ENCODE measurements at places on chromosomes 5 and 9. TPM values are rescaled to one million over a fixed set of nuclear protein-coding genes. Genes with fewer than 3 reads are reported as not detected.

The CCDC171 gene
- polyA plus RNA-seq = 0.54 TPM

The IL9 gene
- polyA plus RNA-seq = not detected

The SLIT3 gene
- 80.0 TPM for polyA plus RNA-seq

The ADCY2 gene
- polyA plus RNA-seq = not detected

- DNase-seq = no peak
These were observed 419.9 kb downstream of the PDE4D start for GRCh38 chr5:59473611-59474010.

- DNase-seq = no peak
These were observed 165.6 kb upstream of the MPDZ start for GRCh38 chr9:13445103-13445500.

GRCh38 chr5:6633469-6634245 lies 417 bp downstream of the SRD5A1 start:
- peak; percentile 70 for DNase-seq

- DNase-seq = no peak
These were observed 5.4 kb downstream of the CCNI2 start for GRCh38 chr5:132752581-132753125.

DNA sequence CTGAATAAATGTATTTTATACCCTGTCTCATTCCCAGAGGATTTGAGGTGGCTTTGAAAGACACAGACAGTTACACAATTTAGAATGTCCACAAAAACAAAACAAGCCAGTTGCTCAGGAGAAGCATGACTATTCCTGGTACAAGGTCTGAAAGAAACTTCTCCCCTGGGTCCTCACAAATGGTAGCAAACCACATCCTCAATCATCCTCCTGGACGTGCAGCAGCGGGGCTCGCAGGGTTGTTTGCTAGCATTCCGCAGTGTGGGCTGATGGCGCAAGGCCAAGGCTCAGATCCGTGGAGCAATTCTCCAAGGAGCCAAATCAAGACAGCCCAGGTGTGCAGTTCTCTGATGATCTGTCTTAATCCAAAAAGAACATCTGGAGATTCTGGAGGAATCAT lies 210.3 kb downstream of the ACTL7B start:
- DNase-seq = no peak

DNA sequence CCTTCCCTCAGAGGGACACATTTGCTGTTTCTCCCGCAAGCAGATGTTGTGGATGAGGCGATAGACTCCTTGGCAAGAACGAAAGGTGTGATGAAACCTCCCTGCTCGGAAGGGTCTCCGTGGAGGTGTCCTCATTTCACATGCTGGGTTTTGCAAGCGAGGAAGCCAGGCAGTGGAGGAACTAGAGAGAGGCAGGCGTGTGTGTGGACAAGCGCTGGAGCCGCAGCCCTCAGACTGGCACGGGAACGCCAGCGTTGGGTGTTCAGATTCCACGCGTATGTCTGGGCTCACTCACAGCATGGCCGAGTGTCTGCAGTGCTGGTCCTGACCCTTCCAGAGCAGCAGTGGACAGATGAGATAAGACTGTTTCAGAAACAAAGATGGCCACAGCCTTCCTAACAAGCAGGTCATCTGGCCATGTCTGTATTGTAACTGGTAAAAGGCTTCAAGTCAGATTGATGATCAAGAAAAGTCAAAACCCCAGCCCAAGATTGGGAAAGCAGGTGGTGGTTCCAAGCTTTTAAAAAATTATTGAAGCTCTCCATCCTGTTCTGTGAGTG lies 35.0 kb upstream of the NCS1 start:
- no peak for DNase-seq

- no peak for DNase-seq
These were observed 271.4 kb downstream of the ENC1 start for GRCh38 chr5:74369173-74369572.

GRCh38 chr5:150661821-150662596 lies 958 bp downstream of the MYOZ3 start:
- DNase-seq = no peak

DNA sequence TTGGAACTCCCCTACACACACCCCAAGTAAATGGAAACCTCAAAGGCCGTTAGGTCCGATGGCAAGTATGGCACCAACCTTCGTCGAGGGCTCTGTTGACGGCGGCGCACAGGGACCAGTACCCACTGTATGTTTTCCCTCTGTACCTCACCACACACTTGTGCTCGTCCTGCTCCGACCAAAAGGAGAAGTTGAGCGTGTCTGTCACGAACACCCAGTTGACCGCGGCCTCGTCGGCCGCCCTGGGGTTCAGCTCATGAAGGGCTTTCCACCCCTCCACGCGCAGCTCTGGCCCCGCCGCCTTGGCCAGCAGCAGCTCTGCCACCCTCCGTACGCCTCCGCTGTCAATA lies 24.0 kb downstream of the HNRNPK start:
- DNase-seq = peak; percentile 68

DNA sequence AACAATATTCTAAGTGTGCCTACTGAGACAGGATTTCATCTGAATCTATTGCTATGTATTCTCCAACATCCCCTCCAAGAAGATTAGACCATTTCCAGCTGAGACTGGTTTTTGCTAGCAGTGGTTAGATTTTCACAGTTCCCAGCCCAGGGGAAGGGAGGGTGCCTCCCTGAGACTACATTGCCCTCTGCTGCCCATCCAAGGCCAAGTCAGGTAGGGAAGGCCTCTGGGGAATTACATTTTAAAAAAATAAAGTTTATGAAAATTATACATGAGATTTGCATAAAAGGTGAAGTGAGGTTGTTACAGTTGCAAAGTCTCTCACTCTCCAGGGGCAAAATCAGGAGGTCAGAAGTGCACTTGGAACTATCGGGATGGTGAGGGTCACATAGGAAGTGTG lies 28.0 kb upstream of the SYK start:
- DNase-seq = peak; percentile 47

DNA sequence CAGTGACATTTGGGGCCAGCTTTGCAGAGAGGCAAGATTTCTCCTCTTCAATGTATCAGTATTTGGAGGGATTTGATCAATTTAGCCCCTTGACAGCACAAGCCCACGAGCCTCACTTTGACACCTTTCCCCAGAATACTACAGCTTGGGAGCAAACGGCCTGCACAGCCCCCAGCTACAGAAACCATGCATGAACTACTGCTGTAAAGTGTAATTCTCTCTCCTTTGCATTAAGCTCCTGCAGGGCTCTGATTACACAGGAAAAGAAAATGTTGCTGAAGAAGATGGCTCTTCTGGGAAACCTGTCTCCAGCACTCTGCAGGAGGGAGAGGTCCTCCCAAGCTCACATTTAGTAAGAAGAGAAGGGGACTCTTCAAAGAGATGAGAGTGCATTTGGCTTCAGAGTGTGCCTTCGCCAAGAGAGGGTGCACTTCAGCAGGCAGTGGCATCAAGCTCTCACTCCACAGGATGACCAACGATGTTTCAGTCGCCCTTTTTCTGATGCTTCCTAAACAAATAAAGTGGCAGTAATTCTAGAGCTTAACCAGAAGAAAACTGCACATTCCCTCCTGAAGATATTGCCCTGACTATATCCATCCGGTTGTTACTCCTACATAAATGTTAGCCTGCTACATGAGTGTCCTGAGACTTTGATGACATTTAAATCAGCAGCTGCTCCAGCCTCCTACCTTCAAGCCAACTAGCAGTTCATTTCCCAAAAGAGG lies 272.2 kb downstream of the AUH start:
- DNase-seq = no peak

DNA sequence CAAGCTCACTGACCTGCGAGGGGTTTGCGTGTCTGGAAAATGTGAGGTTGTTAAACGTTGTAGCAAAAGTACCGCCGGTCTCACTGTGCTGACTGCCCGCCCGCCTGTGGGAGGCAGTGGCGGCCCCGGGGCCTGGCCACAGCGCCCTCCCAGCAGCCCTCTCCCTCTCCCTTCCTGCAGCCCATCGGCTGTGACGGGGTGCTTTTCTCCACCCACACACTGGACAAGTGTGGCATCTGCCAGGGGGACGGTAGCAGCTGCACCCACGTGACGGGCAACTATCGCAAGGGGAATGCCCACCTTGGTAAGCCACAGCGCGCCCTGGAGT lies 6.2 kb downstream of the ADAMTSL2 start:
- DNase-seq = no peak

GRCh38 chr5:163626904-163627434 lies 121.5 kb downstream of the MAT2B start:
- DNase-seq = no peak

GRCh38 chr9:6014670-6015270 lies 654 bp downstream of the RANBP6 start:
- DNase-seq = no peak

- DNase-seq = no peak
These were observed 19.7 kb downstream of the PTTG1 start for GRCh38 chr5:160441311-160441781.

DNA sequence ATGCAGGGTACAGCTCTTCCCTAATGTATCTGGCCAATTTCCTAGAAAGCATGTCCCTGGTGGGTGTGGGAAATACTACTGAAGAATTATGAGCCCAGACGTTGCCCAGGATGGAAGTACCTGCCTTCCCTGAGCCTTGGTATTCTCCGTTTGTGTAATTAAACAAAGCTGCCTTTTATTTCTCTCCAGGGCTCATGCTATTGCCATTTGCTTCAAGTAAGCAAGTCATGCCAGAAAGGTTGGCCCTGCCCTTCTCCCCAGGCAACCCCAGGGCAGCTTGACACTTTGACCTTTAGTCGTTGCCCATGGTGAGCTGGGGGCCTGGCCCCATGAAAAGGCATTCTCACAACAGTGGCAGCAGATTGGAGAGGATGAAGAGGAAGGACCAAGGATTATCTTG lies 4.4 kb downstream of the COL27A1 start:
- no peak for DNase-seq

- DNase-seq = no peak
These were observed 159.7 kb upstream of the SEMA6A start for GRCh38 chr5:116733991-116734975.

GRCh38 chr5:145778144-145778900 lies 56.8 kb downstream of the PRELID2 start:
- DNase-seq = no peak

GRCh38 chr5:140267559-140268018 lies 35.3 kb downstream of the PFDN1 start:
- no peak for DNase-seq

DNA sequence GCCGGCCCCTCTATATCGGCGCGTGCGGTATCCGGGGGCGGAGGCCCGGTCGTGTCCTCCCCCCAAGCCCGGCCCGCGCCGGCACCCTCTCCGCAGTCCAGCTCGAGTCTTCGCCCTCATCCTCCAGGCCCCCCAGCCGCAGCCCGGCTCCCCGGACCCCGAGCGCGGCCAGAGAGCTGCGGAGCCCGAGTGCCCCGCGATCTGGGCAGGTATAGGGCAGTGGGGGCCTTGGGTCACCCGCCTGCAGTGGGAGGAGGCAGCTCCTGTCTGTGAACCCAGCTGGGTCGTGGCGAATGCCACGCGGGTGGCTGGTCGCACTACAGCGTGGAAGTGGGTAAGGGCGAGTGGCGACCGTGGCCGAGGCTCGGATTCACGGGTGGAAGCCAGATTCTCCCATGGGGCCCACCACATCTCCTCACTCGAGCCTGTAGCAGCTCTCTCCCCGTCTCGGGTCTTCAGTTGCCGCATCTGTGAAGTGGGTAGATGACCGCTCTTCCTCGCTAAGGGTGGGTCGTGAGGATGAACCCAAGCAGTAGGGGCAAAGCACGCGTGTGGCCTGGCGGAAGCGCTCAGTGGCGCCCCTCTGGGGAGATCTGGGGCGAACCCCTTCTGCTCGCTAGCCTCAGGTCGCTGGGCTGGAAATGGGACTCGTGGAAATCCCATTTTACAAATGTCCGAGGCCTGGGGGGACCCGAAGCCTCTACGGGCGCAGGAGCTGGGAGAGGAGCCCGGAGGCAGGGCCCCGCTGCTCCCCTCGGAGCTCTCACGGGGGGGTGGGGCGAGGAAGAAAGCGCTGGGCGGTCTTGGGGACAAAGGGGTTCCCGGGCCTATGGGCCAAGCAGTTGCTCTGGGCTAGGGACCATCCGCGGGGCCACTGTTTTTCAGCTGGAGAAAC lies 1.9 kb downstream of the NR5A1 start:
- DNase-seq = peak; percentile 42

DNA sequence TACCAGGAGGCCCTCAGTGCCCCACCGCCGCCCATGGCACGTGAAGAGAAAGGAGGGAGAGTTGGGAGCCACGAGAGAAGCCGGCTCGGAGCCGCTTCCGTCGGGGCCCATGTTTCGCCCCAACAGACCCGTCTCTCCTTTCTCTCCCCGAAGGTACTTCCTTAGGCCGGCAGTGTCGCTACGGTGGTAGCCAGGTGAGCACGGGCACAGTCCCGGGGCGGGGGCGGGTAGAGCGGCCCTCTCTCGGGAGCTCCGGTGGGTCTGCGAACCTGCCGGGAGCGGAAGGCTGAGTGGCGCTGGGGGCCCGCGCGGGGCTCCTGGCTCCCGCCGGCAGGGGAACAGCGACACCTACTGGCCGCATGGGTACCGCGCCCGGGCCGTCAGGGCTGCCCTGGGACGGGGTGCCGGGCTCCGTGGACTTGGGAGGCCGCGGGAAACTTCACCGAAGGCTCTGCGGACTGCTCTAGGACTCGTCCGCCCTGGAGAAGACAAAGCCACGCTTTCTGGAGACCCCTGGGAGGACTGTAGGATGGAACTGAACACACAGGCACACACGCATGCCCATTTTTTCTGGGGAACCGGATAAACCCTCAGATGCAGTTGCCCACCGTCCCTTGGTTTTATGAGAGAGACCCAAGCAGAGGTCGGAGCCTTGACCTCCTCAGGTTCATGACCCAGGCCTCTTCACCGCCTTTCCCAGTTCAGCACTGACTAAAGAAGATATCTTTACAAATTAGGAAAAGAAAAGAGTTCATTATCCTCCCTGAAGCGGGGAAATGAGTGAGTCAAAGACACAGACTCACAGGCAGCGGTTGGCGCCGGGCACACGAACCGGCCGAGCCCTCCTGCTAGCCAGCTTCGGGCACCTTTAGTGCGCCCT lies 202.5 kb downstream of the MEF2C start:
- DNase-seq = peak; percentile 94

GRCh38 chr9:95055851-95056551 lies 261.5 kb downstream of the FANCC start:
- DNase-seq = peak; percentile 70

DNA sequence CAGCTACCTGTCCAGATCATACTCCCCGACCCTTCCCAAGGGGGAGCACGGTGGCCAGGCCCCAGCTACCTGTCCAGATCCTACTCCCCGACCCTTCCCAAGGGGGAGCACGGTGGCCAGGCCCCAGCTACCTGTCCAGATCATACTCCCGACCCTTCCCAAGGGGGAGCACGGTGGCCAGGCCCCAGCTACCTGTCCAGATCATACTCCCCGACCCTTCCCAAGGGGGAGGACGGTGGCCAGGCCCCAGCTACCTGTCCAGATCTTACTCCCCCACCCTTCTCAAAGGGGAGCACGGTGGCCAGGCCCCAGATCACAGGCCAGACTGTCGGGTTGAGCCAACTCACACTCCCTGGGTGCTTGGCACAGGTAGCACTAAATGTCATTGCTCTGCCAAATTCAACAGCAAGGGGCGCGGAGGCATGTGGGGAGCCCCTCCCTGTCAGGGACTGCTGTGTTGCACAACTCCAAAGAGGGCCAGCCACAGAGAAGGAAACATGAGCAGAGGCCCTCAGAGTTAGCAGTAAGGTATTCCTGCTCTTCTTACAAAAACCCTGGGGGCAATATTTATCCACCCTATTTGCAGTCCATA lies 136.9 kb downstream of the OLFM1 start:
- DNase-seq = no peak

GRCh38 chr9:111610845-111611244 lies 11.4 kb upstream of the PTGR1 start:
- no peak for DNase-seq

Data from SK-N-SH (cell line).